ENCODE measurements at places on chromosomes 6 and 20.

GRCh38 chr6:142846459-142846831, 98.5 kb downstream of the HIVEP2 start:
- DNase-seq = no peak

DNA sequence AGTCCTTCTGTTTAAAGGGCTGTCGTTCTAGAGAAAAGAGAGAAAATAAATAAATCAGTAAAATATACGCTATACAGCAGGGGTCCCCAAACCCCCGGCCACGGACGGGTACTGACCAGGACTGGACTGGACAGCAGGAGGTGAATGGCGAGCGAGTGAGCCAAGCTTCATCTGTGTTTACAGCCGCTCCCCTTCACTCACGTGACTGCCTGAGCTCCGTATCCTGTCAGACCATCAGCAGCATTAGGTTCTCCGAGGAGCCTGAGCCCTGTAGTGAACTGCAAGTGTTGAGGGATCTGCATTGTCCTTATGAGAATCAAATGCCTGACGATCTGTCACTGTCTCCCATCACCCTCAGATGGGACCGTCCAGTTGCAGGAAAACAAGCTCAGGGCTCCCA, 76.5 kb downstream of the ZNF217 start:
- no peak for DNase-seq

DNA sequence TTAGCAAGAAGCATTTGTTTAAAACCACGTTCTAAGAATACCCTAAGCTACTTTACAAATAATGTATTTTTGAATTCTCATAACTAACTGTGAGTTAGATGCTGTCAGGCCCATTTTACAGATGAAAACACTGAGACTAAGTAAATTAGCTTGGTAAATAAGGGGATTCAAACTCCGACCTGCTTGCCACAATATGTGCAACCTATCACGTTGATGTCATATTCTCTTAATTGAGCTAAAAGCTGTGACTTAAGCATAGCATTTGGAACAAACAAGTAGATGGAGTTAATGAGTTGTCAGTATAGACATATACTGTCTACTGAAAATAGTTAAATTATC, 9.4 kb upstream of the PERP start:
- no peak for DNase-seq

- no peak for DNase-seq
Observed at GRCh38 chr20:56540415-56540814, 7.4 kb downstream of the FAM209B start.

DNA sequence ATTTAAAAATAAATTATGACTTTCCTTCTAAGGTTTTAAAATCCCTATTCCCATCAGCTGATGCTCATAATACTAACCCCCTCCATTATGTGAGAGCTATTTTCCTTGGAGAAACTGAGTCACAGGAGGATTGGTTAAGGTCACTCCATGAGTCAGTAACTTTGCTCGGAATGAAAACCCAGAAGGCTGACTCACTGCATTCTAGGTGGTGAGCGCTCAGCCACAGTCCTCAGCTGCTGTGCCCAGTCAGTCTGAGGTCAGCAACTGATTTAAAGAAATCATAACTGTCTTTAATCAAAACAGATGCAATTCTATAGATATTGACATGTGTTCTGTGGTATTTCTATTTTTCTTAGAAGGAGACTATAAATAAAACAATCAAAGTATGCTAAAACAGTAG, 359.2 kb downstream of the GJA1 start:
- DNase-seq = no peak

DNA sequence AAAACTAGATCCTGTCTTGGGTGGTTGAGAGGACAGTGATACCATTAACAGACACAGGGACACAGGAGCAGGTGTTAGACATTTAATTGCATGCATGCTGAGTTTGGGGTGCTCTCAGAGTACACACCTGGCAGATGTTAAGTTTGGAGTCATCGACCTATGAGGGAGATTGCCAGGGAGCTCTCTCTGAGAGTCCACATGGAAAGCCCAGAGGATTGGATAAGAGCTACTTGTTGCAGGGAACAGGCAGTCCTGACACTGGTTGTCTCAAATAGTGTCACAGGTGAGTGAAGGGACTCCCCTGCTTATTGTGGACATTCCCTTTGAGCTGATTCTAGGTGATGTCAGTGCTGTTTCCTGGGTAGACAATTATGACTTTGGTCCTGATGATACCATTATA, 3.1 kb downstream of the ATRN start:
- no peak for DNase-seq

- no peak for DNase-seq
Observed at GRCh38 chr20:6420336-6420735, 297.5 kb upstream of the FERMT1 start.
